Activated CD8-positive, alpha-beta memory T cell treated with anti-CD3 and anti-CD28 coated beads, Interleukin-2, amount 10 ng/mL, durations not matched to agents 7 days and 5 days (primary cell): ENCODE measurements at places on chromosomes 2 and 18. TPM values are rescaled to one million over a fixed set of nuclear protein-coding genes. Genes with fewer than 3 reads are reported as not detected.
A peak's percentile ranks its signal among the peaks of the same experiment; 100 is the strongest.

DNA sequence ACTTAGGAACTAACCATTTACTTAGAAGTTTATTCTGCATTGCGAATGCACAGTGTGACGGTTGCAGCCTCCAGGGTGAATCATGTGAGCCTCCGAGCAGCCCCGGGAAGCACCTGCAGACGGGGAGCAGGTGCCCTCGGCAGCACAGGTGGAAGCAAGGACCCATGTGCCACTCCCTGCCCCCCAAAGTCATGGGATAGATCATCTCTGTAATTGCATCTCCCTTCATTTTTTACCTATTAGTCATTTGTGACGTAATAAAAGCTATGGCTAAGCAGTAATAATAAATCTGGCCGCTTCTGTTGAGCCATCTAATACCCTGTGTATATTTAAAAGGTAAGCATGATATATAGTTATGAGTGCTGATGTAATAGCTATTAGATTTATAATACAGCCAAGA is 97.2 kb downstream of the PTGR3 start:
- H3K27ac ChIP-seq = no peak overlapping the region
- H3K36me3 ChIP-seq = no peaks in the 10 kb centered on the region
- H3K4me1 ChIP-seq = no peaks in the 10 kb centered on the region
- H3K27me3 ChIP-seq = no peaks in the 10 kb centered on the region

AGXT gene
- total RNA-seq = not detected

DNA sequence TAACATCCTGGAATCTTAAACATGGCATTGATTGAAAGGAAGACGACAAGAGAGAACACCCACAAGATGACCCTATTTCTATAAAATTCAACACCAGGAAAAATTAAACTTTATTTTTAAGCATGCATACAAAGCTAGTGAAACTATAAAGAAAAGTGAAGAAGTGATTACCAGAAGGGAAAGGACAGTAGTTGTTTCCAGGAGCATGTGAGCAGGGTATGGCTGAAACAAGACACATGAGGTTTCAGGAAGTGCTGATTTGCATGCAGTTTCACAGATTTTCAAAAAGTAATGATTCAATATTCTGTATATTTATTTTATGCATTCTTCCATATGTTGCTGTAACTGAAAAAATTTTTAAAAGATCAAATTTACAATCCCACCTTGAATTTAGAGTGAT is 24.6 kb upstream of the DAW1 start:
- H3K4me3 ChIP-seq = no peak overlapping the region
- H3K27ac ChIP-seq = no peak overlapping the region
- no peaks in the 10 kb centered on the region for H3K36me3 ChIP-seq
- peaks cover 3% of the 10 kb centered on the region for H3K4me1 ChIP-seq

- H3K36me3 ChIP-seq = peaks cover 57% of the 10 kb centered on the region
- H3K27me3 ChIP-seq = no peaks in the 10 kb centered on the region
- no peak overlapping the region for H3K4me3 ChIP-seq
- H3K27ac ChIP-seq = peak overlapping the region; percentile 36
- DNase-seq = no peak
Measured at GRCh38 chr2:223884399-223884798, 47.0 kb upstream of the AP1S3 start.

IL1A gene
- total RNA-seq = 3.1 TPM

DNA sequence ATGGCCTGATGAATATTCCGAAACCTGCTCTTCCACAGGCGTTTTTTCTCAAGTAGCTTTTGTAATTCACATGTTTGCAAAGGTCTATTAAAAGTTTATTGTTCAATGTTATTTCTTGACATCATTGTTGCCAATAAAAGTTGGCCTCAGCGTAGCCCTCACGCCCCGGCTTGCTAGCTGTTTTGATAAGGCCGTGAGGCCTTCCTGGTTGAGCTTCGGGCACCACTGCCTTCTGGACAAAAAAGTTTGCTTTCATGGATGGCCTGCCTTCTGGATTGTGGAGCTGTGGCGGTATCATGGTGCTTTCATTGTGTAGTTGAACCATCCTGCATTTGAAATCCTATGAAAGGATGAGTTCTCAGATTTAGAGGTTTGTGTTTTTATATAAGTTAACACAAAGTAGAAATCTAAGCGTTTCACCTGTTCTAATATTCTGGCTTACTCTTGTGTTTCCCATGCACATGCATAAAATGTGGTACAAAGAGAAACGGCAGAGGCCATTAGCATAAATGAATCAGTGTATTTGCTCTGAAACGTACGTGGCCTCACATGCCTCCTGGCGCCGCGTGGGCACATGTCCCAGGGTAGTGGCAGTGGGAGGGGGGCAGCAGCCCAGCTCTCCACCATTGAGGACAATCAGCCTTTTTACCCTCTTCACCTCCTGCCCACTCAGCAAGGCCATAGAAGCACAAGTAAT is 134.5 kb downstream of the NCK2 start:
- DNase-seq = no peak
- peaks cover 74% of the 10 kb centered on the region for H3K36me3 ChIP-seq
- H3K27ac ChIP-seq = no peak overlapping the region

DNA sequence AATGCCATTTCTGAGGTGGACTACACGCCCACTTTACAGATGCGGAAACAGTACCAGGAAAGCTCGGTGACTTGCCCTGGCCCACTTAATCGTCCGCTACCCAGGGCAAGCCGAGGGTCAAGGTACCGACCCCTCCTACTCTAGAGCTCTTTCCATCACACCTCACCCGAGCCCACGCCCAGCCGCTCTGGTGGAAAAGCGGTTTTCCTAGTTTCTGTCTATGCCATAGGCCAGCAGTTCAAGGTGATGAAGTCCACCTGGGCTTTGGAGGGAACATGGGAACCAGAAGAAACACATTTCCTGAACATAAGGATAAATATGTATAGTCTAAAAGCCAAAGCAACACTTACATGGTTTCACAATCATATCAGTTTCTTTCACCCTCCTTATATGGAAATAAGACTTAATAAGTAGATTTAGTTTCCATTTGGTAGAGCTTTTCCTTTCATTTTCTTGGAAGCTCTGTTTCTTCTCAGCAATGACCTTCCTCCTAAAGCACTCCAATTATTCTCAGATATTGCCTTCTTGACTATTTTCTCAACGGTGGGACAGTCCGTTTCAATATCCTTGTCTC is 567 bp downstream of the VWA3B start:
- H3K27me3 ChIP-seq = peaks cover 45% of the 10 kb centered on the region
- no peak overlapping the region for H3K27ac ChIP-seq
- no peak for DNase-seq
- peaks cover 19% of the 10 kb centered on the region for H3K4me1 ChIP-seq
- H3K4me3 ChIP-seq = peak overlapping the region; percentile 77

CCDC121 gene
- 1.5 TPM for total RNA-seq

GRCh38 chr2:148770047-148770446 is 105.0 kb upstream of the KIF5C start:
- DNase-seq = no peak
- no peaks in the 10 kb centered on the region for H3K4me1 ChIP-seq
- no peaks in the 10 kb centered on the region for H3K27me3 ChIP-seq

GRCh38 chr2:72979896-72980295 is 62.6 kb downstream of the EMX1 start:
- H3K4me3 ChIP-seq = no peak overlapping the region
- H3K27ac ChIP-seq = no peak overlapping the region
- peaks cover 4% of the 10 kb centered on the region for H3K4me1 ChIP-seq
- DNase-seq = no peak
- peaks cover 3% of the 10 kb centered on the region for H3K27me3 ChIP-seq

- H3K4me1 ChIP-seq = peaks cover 9% of the 10 kb centered on the region
- no peaks in the 10 kb centered on the region for H3K27me3 ChIP-seq
- DNase-seq = no peak
Measured at GRCh38 chr2:210158236-210158635, 13.0 kb downstream of the KANSL1L start.

DNA sequence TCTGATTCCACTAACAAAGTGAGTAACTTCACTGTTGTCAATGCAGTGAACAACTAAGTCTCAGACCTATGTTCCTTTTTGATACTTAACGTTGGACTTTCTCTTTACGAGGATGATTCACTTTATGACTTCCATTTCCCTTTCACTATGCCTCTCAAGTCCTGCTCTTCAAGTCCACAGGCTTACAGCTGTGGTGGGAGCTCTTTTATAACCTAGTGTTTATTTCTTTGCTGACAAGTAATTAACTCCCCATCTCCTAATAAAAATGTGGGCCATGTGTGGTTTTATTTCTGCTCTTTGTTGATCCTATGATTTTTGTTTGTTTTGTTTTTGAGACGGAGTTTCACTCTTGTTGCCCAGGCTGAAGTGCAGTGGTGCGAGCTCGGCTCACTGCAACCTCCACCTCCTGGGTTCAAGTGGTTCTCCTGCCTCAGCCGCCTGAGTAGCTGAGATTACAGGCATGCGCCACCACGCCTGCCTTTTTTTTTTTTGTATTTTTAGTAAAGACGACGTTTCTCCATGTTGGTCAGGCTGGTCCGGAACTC is 142.1 kb downstream of the USP34 start:
- H3K27me3 ChIP-seq = no peaks in the 10 kb centered on the region
- peaks cover 28% of the 10 kb centered on the region for H3K36me3 ChIP-seq
- peaks cover 20% of the 10 kb centered on the region for H3K4me1 ChIP-seq

GRCh38 chr2:157685572-157685971 is 56.9 kb upstream of the ACVR1C start:
- H3K4me3 ChIP-seq = no peak overlapping the region
- peaks cover 5% of the 10 kb centered on the region for H3K27me3 ChIP-seq
- no peaks in the 10 kb centered on the region for H3K4me1 ChIP-seq
- DNase-seq = no peak

DNA sequence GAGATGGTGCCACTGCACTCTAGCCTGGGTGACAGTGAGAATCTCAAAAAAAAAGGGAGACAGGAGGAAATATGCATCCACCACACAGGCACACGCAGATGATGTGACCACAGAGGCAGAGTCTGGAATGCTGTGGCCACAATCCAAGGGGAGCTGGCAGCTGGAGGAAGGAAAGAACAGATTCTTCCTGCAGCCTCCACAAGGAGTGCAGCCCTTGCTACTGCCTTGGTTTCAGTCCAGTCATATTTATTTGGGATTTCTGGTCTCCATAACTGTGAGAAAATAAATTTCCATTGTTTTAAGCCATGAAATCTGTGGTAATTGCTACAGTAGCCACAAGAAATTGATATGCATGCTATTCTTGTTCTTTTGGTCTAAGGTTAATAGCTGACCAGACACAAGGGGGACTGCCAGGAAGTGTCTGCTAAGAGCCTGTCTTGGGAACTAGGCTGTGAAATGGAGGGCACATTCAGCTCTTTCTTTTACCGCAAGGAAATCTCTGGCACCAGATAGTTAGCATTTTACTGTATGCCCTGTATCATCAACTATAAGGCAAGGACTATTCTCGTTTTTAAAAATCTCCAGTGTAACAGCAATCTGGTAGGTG is 133.1 kb upstream of the SEC11C start:
- H3K4me3 ChIP-seq = no peak overlapping the region
- peaks cover 2% of the 10 kb centered on the region for H3K27me3 ChIP-seq
- no peak overlapping the region for H3K27ac ChIP-seq
- H3K36me3 ChIP-seq = no peaks in the 10 kb centered on the region
- DNase-seq = no peak

DNA sequence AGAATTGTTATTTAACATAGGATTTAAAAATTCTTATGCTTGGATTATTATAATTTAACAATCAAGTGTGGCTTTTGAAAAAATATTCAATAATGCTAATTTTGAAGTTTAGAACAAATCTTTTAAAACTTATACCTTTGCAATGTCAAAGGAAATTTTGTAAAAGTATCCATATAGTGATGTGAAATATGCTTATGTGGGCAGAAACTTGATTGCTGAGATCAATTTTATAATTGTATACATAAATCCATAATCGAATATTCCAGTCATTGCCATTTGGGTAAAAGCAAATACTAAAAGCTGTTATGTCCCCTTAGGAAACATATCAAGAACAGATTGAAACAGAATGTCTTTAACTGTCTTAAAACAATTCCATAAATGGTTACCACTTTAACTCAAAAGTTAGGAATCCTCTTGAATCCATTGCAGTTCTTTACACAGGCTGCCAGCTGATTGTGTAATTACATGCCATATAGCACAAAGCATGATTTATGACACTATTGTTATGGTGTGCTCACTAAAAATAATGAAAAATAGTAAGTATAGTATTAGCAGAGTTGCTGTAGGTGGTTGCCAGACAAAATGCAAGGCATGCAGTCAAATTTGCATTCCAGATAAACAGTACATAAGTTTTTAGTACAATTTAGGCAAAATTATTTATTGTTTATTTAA is 24.2 kb downstream of the PLCL1 start:
- no peak overlapping the region for H3K4me3 ChIP-seq
- no peak overlapping the region for H3K27ac ChIP-seq
- peaks cover 2% of the 10 kb centered on the region for H3K27me3 ChIP-seq
- no peaks in the 10 kb centered on the region for H3K4me1 ChIP-seq
- DNase-seq = no peak

DNA sequence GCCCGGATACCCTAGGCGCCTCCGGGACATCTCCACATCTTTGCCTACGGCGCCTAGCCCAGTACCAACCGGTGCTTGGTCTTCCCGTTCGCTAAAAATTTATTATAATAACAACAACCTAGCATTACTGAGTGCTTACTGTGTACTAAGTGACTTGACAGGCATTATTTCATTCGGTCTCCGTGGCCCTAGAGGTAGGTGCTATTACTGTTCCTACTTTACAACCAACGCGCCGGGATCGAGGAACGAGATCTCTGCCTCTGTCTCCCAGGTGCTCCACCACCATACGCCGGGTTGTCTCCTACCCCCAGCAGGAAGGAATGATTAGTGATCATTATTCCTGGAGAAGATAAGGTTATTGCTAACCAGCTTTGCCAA is 657 bp upstream of the BIN1 start:
- no peaks in the 10 kb centered on the region for H3K36me3 ChIP-seq
- peaks cover 4% of the 10 kb centered on the region for H3K4me1 ChIP-seq
- H3K27me3 ChIP-seq = peaks cover 11% of the 10 kb centered on the region

DNA sequence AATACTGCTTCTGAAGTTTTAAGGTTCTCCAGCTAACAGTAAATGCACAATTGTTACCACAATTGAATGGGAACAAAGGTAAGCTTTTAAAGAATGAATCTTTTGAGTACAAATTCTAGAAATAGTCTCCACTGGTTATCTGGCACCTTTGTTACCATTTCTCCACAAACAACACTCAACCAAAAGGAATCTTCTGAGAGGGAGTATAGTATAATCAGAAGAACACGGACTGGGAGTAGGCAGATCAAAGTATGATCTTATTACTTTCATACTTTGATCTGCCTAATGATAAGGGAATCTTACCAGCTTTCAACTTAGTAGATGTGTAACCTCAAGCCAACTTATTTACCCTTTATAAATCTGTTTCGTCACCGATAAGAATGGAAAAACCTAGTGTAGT is 1.4 kb downstream of the CEP76 start:
- H3K27me3 ChIP-seq = no peaks in the 10 kb centered on the region
- peak overlapping the region; percentile 95 for H3K27ac ChIP-seq
- no peak for DNase-seq
- H3K4me1 ChIP-seq = peaks cover 42% of the 10 kb centered on the region
- peak overlapping the region; percentile 98 for H3K4me3 ChIP-seq
- peaks cover 31% of the 10 kb centered on the region for H3K36me3 ChIP-seq

GRCh38 chr2:161124201-161124600 is 36.0 kb upstream of the TANK start:
- H3K27ac ChIP-seq = no peak overlapping the region
- H3K27me3 ChIP-seq = peaks cover 3% of the 10 kb centered on the region
- no peak overlapping the region for H3K4me3 ChIP-seq
- H3K36me3 ChIP-seq = peaks cover 8% of the 10 kb centered on the region
- peaks cover 24% of the 10 kb centered on the region for H3K4me1 ChIP-seq

GRCh38 chr2:237708065-237708398 is 80.6 kb downstream of the LRRFIP1 start:
- H3K36me3 ChIP-seq = peaks cover 32% of the 10 kb centered on the region
- H3K4me1 ChIP-seq = peaks cover 47% of the 10 kb centered on the region
- no peak overlapping the region for H3K4me3 ChIP-seq
- H3K27me3 ChIP-seq = no peaks in the 10 kb centered on the region
- peak; percentile 40 for DNase-seq
- no peak overlapping the region for H3K27ac ChIP-seq
